ENCODE measurements at places on chromosomes 16 and 17. TPM values are rescaled to one million over a fixed set of nuclear protein-coding genes. Genes with fewer than 3 reads are reported as not detected.

The CD19 gene
- total RNA-seq: not detected

The KCNJ16 gene
- total RNA-seq: not detected

The KCNJ2 gene
- 7.5 TPM for total RNA-seq

The TTLL6 gene
- total RNA-seq: not detected

The KRTAP4-8 gene
- not detected for total RNA-seq

The KRT33A gene
- total RNA-seq: not detected

The KRTAP9-8 gene
- total RNA-seq: not detected

The GRIN2C gene
- not detected for total RNA-seq

The ERN2 gene
- not detected for total RNA-seq

The KRTAP9-7 gene
- total RNA-seq: not detected

The MYO15B gene
- 285 TPM for total RNA-seq

The BRIP1 gene
- not detected for total RNA-seq

The SEZ6L2 gene
- total RNA-seq: 0.21 TPM

The ZP2 gene
- not detected for total RNA-seq

The HS3ST2 gene
- total RNA-seq: 9.0 TPM

The KRTAP3-3 gene
- total RNA-seq: not detected

The ABCC12 gene
- total RNA-seq: not detected

The PRSS33 gene
- 15.4 TPM for total RNA-seq

The TRIM37 gene
- total RNA-seq: 15.0 TPM

The UBALD2 gene
- total RNA-seq: 15.9 TPM

The KIF19 gene
- 11.7 TPM for total RNA-seq

The PSMD12 gene
- total RNA-seq: 31.8 TPM

The GJC1 gene
- 9.9 TPM for total RNA-seq

The ABCA10 gene
- 6.8 TPM for total RNA-seq

The EFTUD2 gene
- 126 TPM for total RNA-seq

The KRTAP1-5 gene
- not detected for total RNA-seq

The EVPLL gene
- total RNA-seq: not detected

The EVI2A gene
- total RNA-seq: 7.5 TPM

The C17orf78 gene
- total RNA-seq: not detected

The UMOD gene
- total RNA-seq: not detected

The MTSS2 gene
- 98.6 TPM for total RNA-seq

The TNFRSF17 gene
- total RNA-seq: not detected

All from ascending aorta (tissue), 2 donors.